HCT116 (cell line): ENCODE measurements at places on chromosomes 2 and 18.

DNA sequence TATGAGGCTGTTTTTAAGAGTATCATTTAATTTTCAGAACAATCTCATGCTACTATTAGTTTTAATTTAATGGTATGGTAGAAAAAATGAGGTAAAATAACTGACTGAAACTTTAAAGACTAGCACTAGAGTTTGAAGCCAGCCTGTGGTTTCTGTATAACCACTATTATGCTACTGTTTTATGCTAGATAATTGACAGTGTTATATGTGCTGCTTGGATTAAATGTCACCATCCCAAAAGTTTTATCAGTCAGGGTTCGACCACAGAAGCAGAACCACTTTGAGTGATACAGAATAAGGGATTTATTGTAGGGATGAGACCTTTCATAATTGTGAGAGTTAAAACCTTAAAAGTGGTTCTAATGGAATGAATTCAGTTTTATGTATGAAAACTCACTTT lies 271.6 kb downstream of the PTGR3 start:
- DNase-seq: no peak

GRCh38 chr2:236616031-236616430 lies 46.4 kb downstream of the ACKR3 start:
- DNase-seq: no peak

GRCh38 chr2:30224151-30224550 lies 7.2 kb upstream of the LBH start:
- no peak for DNase-seq

DNA sequence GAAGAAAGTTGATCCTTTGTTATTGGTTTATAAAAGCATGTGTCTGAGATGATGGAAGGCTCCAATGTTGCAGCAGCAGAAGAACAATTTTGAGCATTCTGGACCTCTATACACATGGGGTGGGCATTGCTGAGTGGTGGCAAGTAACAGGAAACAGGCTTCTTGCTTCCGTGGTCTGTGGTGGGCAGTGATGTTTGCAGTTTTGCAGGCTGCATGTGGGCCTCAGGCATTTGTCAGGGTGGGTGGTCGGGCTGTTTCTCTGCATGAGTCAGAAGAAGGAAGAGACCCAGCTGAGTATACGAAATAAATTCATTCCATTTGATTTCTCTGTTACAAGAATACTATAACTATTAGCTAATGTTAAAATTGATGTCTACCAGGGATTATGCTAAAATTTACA lies 239.5 kb upstream of the COL3A1 start:
- no peak for DNase-seq

GRCh38 chr2:237205561-237205971 lies 119.9 kb downstream of the COPS8 start:
- no peak for DNase-seq
